ENCODE measurements at places on chromosomes 3 and 15.
A peak's percentile ranks its signal among the peaks of the same experiment; 100 is the strongest.

- peak; percentile 14 for DNase-seq
These were observed 199.5 kb upstream of the LMCD1 start for GRCh38 chr3:8301977-8302735.

- DNase-seq: no peak
These were observed 50.8 kb downstream of the RBMS3 start for GRCh38 chr3:29331456-29332194.

- DNase-seq: no peak
These were observed 985.7 kb downstream of the TUSC7 start for GRCh38 chr3:117695321-117695720.

DNA sequence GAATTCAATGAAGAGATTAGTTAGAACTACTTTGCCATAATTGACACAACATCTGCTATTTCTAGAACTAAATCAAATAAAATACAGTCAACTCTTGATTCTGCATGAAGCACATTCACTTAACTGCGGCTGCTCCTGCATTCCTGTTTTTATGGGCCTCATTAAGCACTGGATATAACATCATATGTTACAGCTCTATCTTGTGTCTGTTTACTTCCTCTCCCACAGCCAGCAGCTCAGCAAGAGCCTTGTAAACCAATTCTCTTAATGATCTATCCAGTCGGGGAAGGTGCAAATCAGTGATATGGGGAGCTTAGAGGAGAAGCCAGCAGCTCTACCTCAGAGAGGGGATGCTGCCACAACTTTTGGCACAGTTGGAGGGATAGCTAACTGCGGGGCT is 329.2 kb downstream of the ARRDC4 start:
- DNase-seq: no peak
